ENCODE measurements at places on chromosomes 3 and 15.

DNA sequence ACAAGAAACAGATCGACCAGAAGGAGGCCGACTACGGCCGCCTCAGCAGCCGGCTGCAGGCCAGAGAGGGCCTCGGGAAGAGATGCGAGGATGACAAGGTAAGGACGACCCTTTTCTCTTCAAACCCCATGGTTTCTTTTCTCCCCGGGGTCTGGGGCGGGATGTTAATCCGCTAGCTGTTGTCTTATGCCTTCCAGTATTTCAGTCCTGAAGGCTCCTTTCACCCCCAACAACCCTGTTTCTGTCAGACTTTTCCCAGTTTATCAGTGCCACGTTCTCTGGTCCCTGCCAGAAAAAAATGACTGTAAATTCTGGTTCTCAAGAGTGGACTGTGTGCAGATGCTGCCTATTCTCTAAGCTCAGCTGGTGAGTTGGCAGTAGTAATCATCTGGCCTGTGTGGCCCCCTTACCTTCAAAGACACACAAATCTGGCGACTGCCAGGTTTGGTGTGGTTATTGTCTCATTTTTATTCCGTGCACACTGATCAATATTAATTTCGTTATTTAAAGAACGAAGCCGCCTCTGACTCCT is 806 bp downstream of the GOLM2 start:
- no peak for DNase-seq

- DNase-seq, result peak; percentile 59
Observed at GRCh38 chr3:142963516-142964448, at the start of gene PAQR9. TSS of gene PAQR9 (minus strand) at chr3:142963674. CDS start at chr3:142963336, 338 bp downstream.

DNA sequence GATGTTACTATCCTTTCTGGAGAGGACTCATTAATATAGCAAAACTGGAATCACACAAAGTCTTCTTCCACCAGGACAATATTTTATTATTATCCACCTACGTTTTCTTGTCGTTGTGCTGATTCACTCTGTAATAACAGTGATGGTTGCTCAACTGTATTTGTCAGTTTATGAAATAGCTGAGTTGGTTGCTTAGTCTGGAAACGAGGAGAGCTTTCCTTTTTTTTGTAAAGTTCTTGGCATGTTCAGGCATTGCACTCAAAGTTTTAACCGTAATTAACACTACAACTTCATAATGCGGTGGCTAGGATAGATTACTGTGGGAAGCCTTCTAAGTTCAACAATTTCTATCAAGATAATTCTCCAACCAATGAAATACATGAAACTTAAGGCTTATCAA is 131.2 kb downstream of the RAP2B start:
- no peak for DNase-seq

DNA sequence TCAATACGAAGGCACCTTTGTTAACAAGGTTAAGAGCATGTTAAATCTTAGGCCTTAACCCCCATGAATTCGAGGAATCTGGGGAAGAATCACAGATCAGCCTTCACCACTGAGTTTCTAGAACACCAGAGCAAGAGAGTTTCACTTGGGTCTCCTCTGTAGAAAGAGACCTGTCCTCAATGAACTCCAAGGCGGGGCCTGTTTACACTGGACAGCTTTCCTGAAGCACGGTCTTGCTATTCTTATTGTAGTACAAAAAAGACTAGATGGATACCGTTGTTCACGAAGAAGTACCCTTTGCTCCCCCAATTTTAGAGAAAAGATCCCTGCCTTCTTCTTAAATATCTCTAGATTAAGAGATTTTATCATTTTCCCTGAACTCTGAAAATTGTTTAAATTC is 64.9 kb downstream of the USF3 start:
- no peak for DNase-seq

GRCh38 chr3:170840291-170840859 is 29.6 kb downstream of the RPL22L1 start:
- DNase-seq, result no peak

GRCh38 chr15:65376767-65377104 is 1.1 kb downstream of the IGDCC3 start:
- DNase-seq, result peak; percentile 30

DNA sequence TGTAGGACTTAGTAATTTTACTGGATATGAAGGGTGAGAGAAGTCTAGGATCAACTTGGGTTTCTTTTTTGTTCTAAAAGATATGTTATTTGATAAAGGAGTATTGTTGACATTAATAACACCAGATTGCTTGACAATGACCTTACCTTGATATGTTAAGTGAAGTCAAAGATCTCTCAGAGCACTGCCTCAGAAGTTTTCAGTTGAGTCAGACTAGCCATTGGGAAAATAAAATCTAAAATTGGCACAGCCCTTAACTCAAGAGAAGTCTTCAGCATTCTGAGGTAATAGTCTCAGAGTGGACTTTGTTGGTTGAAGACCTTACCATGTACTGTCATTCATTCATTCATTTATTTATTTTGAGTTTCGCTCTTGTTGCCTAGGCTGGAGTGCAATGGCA is 22.4 kb upstream of the ZNF609 start:
- no peak for DNase-seq

Measured in renal pelvis (tissue), 12 donors.